ENCODE measurements at places on chromosomes 7 and 10.

- DNase-seq = peak; percentile 59
Observed at GRCh38 chr10:11539191-11539868, 72.1 kb downstream of the USP6NL start.

- peak; percentile 68 for DNase-seq
Observed at GRCh38 chr10:62005281-62005680, 103.8 kb downstream of the ARID5B start.

DNA sequence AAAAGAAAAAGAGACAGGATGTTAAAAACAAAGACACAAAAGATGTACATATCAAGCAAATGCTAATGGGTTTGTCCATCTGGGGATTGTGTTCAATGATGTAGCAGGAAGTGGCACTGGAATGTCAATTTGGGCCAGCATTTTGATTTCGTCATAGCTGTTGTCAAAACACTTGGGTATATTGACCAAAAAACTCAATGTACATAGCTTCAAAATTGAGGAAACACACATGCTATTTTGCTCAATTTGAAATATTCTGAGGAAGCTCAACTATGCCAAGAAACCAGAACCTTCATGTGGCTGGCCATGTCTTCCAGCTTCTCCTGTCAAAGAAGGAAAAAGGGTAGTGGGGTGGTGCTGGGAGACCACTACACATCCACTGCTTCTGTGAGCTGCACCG lies 212.7 kb upstream of the GHITM start:
- DNase-seq = no peak

- no peak for DNase-seq
Observed at GRCh38 chr10:130656187-130656575, 520.0 kb downstream of the GLRX3 start.

GRCh38 chr10:17181110-17181509 lies 20.4 kb downstream of the TRDMT1 start:
- DNase-seq = no peak

- no peak for DNase-seq
Observed at GRCh38 chr10:3124412-3125175, 48.0 kb downstream of the PITRM1 start.

Measured in stromal cell of bone marrow (primary cell).